ENCODE measurements at places on chromosomes 6 and 20.

GRCh38 chr20:48657426-48658197 is 170.2 kb downstream of the PREX1 start:
- peak; percentile 13 for DNase-seq

DNA sequence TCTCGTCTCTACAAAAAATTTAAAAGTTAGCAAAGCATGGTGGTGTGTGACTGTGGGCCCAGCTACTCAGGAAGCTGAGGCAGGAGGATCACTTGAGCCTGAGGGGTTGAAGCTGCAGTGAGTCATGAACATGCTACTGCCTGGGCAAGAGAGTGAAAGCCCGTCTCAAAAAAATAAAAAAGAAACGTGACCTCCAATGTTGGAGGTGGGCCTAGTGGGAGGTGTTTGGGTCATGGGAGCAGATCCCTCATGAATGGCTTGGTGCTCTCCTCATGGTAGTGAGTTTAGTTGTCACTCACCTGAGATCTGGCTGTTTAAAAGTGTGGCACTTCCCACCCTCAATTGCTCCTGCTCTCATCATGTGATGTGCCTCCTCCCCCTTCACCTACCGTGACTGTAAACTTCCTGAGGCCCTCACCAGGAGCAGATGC is 24.3 kb downstream of the RBL1 start:
- no peak for DNase-seq

DNA sequence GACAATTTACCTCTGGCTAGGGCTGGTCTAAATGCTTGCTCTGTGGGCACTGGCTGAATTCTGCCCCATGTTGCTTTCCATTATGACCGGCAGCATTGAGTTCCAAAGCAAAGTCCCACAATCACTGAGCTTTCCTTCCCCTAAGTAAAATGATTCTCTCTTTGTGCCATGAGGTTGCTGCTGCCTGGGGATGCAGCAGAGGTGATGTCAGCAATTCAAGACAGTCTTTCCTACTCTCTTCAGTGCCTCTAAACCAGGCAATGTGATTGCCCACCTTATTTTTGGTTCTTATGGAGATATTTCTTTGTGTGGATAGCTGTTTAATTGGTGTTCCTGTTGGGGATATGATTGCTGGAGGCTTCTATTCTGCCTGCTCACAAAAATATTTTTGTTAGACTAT is 1043.9 kb upstream of the EPHA7 start:
- no peak for DNase-seq

DNA sequence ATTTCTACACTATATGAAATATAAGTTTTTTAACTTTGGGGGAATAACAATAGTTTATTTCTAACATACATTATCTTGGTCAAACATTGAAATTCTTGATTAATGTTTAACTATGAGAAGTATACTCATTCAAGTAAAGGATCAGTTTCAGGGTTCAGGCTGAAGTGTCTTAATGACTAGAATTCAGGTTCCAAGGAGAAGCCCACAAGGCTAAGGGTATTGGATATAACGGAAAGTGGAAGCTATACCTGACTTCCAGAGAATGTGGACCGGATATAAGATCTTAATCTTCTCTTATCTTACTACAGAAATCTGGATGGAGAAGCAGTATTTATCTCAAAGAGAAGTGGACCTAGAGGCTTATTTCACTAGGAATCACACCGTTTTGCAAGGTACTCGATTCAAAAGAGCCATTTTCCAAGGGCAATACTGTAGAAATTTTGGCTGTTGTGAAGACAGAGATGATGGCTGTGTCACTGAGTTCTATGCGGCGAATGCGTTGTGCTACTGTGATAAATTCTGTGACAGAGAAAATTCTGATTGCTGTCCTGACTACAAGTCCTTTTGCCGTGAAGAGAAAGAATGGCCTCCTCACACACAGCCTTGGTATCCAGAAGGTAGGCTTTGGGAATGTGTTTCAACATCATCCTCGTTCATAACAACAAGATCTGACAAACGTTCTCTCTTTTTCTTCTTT is at the start of gene TINAG:
TINAG (plus strand) TSS at position 153 of the 697 bp plus-strand sequence; CDS start at position 263, 110 bp downstream.
- no peak for DNase-seq

GRCh38 chr20:19785173-19785982 is 27.3 kb downstream of the RIN2 start:
- no peak for DNase-seq

- no peak for DNase-seq
Measured at GRCh38 chr20:47175493-47175892, 181.0 kb downstream of the ZMYND8 start.

GRCh38 chr6:45057711-45058110 is 270.4 kb upstream of the RUNX2 start:
- no peak for DNase-seq

DNA sequence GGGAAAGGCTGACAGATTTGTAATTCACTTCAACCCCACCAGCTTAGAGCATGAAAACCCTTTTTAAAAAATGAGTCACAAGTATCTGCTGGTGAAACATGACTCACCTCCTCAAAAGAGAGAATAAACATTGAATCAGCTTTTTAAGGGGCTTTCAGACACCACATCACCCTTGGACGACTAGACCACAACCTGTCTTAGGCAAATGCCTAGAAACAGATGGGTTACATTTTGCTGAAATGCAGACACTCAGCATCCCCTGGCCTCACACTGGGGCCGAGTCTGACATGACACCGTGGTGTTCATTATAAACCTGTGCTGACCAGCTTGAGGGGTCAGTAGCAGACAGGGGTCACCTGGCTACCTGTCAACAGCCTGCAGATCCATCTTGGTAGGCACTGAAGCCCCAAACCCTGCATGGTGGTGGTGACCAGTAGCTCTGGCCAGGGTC is 175.3 kb upstream of the CST7 start:
- no peak for DNase-seq

DNA sequence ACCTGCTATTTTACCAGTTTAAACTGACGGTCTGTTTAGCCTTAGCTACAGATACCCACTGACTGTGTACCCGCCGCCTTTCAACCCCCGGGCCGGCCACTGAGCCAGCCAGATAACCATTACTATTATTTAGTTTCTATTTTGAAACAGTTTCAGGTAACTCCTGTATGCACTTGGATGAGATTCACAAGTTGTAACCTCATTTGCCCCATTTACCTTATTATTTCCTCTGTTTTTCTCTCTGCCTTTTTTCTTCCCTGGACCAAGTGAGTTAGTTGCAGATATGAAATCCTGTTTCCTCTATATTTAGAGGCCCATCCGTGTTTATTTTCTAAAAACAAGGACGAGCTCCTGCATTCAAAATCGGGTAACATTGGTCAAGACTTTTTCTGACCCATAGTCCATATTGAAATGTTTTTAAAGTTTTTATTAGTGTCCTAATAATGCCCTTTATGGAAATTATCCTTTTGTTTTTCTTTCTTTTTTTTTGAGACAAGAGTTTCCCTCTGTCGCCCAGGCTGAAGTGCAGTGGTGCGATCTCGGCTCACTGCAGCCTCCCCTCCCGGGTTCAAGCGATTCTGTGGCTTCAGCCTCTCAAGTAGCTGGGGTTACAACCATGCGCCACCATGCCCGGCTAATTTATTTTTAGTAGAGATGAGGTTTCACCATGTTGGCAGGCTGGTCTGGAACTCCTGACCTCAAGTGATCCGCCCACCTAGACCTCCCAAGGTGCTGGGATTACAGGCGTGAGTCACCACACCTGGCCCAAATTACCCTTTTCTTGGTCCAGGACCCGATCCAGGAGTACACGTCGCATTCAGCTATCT is 767 bp downstream of the AP5S1 start:
- DNase-seq, result no peak

DNA sequence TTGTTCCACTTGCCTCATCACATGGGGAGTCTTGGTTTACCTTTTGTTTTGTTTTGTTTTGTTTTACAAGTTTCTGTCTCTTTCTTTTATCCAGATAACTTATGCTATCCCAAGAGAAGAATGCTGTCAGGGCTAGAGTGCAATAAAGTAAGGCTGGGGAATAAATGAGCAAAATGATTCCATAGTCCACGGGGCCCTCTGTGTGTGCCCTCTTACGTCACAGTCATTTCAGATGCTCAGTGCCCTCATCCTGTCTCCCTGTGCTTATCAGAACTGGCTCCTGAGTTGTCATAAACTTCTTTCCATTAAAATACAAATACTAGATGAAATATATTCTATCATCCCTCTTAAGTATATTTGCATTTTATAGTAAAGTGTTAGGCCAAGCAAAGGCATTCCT is 30.8 kb upstream of the ENPP1 start:
- no peak for DNase-seq

- DNase-seq, result no peak
Measured at GRCh38 chr6:79076160-79076559, 1.9 kb downstream of the PHIP start.

GRCh38 chr6:37580176-37580955 is 80.7 kb upstream of the CCDC167 start:
- DNase-seq, result no peak

DNA sequence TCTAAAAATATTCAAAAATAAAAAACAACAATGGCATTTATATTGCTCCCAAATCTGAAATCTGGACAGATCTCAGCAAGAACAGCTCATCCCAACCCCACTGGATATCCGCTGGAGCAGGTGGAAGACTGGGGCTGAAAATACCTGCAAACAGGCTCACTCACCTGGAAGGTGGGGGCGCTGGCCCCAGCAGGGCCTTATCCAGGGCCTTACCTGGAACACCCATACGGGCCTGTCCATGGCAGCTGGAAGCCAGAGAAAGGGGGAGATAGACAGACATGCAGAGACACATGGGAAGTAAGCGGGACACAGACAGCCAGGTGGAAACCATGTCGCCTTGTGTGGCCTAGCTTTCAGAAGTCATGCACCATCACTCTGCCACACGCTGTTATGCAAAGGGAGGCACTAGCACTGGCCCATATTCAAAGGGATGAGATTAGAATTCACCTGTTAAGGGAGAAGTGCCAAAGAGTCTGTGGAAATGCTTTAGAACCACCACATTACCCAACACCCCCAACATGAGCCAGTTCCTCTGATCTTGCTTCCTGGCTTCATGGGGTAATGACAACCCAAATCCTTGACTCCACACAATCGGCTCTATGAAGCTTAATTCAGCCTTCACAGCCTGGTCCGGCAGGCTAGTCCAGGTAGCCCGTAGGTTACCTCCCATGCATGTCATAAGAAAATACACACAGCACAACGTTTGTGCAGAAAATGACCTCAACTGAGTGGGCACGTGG is 99.0 kb upstream of the CDYL start:
- no peak for DNase-seq

DNA sequence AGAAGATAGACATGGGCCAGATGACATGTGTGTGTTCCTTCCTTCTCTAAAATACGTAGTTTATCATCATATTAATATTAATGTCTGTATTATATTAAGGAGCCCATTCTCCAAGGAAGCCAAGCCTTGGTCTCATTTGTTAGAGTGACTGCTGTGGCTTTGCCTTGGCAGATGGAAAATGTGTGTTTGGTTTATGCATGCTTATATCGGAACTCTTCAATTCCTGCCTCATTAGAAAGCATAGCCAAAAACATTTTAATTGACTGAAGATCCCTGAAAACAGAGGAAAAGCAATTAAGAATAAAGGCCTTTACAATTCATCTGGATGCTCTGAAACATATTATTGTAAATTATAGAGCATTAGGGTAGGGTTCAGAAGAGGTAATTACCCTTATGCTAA is 106.4 kb downstream of the COL9A1 start:
- no peak for DNase-seq

GRCh38 chr6:100461917-100462705 is 2.6 kb downstream of the SIM1 start:
- DNase-seq, result no peak

- DNase-seq, result no peak
Measured at GRCh38 chr20:47747669-47748031, 37.6 kb downstream of the SULF2 start.

DNA sequence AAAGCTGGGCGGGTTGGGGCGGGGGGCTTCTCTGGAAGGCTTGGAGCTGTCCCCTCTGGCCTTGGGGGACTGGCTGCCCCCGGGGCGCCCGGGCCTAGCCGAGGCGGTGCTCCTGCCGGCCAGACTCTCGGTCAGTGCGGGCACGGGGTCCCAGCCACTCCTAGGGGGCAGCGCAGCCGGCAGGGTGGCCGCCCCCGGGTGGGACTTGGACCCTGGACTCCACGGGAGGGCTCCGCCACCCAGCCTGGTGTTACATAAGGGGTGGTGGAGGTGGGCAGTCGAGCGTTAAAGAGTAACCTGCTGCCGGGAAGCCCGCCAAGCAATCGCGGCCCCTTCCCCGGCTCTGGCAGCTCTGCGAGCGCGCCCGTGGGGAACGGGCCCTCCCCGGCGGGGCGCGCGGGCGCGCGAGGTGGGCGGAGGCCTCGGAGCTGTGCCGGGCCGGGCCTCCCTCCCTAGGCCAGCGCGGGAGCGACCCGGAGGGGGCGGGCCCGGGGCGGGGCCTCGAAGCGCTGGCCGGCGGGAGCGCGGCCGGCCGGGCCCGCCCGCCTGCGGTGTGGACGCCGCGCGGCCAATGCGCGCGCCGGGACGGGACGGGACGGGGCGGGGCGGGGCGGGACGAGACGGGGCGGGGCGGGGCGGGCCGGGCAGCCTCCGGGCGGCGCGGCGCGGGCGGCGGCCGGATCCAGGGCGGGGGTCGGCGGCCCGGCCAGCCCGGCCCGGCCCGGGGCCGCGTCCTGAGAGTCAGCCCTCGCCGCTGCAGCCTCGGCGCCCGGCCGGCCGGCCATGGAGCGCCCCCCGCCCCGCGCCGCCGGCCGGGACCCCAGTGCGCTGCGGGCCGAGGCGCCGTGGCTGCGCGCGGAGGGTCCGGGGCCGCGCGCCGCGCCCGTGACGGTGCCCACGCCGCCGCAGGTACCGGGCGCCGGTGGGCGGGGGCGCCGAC is at the start of gene SLC2A4RG:
SLC2A4RG (plus strand) TSS at position 647 of the 940 bp plus-strand sequence; CDS start at position 784, 137 bp downstream.
- DNase-seq, result no peak

DNA sequence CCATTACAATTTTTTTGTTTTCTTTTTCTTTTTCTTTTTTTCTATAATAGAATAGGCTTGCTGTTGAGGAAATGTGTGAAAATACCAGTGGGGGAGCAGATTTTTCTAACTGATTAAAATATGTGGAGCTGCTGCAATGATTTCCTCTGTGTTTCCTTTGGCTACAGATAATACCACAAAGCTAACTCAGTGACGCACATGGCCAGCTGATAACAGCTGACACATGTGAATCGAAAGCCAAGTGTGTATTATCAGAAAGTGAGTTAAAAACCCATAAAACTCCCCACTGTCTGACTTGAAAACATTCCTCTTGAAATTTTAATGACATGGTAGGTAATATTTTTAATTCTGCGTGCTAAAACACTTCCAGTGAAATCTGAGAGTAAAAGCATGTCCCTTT is 70.8 kb upstream of the AHI1 start:
- DNase-seq, result no peak

GRCh38 chr6:26351544-26351953 is 13.4 kb upstream of the BTN3A2 start:
- DNase-seq, result no peak

GRCh38 chr6:52704060-52704459 is 33.1 kb downstream of the TMEM14A start:
- DNase-seq, result no peak

GRCh38 chr6:100775667-100776066 is 105.5 kb downstream of the ASCC3 start:
- no peak for DNase-seq

All from NCI-H1417 treated with DMSO at 0.1 percent for 48 hours (cell line).